Suppressor macrophage treated with lipopolysaccharide for 4 hours (primary cell): ENCODE measurements at places on chromosomes 16 and 17.

GRCh38 chr16:79347277-79347676 is 253.3 kb downstream of the MAF start:
- no peak for DNase-seq

GRCh38 chr17:19940722-19941464 is 36.7 kb downstream of the AKAP10 start:
- DNase-seq, result no peak

DNA sequence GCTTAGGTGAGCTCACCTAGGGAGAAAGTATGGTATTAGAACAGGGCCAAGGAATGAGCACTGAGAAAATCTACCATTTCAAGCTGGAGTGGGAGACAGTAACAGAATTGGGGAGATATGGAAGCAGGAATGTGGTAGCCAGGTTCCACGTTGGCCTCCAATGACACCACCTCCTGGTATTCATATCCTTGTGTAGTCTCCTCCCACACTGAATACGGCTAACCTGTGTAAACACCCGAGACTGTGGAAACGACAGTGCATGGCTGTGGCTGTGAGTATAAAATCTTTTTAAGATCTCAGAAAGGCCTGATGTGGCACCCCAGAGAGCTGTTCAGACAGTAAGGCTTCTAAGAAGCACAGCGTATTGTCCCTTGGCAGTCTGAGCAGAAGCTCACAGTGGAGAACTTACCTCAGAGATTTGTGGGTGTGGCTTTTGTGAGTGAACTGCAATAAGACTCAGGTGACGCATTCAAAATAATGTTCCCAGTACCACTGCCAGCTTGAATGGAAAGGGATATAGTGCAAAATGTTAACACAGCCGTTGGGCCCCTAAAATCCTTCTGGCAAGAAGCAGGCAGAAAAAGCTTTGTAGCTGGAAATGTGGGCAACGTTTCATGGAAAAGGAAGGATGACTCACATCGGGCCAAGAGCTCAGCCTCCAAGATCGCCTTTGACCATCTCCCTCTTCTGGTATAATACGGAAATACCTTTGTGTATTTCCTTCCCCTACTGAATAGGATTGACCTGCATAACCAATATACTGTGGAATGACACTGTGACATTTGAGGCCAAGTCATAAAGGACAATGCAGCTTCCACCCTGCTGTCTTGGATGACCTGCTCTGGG is 14.4 kb downstream of the SDR42E1 start:
- DNase-seq, result peak; percentile 7

- DNase-seq, result no peak
These were observed 136.9 kb downstream of the TMEM132E start for GRCh38 chr17:34716291-34716690.

GRCh38 chr16:73383195-73383987 is 335.5 kb upstream of the ZFHX3 start:
- no peak for DNase-seq

DNA sequence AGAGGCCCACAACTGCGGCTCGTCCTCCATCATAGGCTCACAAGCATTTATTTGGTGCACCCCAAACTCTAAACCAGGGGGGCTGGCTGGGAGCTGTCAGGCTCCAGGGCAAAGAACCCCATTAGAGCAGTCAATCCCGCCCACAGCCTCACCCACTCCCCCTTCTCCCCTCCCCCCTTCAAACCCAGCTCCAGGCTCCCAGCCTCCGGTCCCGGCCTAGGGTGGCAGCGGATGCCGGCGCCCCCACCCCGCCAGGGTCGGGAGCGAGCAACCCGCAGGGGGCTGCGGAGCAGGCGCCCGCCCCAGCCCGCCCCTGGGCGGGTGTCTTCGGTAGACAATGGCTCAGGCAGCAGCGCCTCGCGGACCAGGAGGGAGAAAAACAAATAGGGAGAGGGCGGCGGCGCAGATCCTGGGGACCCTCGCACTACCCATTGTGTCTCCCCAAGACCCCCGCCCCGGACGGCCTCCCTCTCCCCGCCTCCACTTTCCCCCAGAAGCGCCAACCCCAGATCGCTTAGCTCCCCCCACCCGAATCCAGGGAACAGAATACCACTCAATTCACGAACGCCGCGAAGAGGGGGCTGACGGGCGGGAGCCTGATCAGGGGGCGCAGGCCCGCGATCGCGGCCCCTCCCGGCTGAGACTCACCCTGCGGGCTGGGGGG is 572 bp downstream of the FAM171A2 start:
- DNase-seq, result no peak

DNA sequence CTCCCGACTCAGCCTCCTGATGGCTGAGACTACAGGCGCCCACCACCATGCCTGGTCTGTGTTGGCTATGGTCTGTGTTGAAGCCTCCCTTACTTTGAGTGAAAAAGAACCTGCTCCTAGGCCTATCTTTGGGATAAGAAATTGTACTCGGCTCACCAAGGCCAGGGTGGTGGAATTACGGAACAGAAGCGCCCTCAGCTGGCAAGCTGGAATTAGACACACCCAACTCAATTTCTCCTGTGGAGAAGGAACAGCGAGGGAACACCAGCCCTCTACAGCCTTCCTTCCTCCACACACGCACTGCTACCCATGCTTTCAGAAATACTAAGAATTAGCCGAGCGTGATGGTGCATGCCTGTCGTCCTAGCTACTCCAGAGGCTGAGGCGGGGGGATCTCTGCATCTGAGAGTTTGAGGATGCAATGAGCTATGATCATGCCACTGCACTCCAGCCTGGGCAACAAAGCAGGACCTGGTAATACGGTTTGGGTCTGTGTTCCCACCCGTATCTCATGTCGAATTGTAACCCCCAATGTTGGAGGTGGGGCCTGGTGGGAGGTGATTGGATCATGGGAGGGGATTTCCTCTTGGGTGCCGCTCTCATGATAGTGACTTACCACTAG is 40.1 kb upstream of the RBBP6 start:
- peak; percentile 52 for DNase-seq

DNA sequence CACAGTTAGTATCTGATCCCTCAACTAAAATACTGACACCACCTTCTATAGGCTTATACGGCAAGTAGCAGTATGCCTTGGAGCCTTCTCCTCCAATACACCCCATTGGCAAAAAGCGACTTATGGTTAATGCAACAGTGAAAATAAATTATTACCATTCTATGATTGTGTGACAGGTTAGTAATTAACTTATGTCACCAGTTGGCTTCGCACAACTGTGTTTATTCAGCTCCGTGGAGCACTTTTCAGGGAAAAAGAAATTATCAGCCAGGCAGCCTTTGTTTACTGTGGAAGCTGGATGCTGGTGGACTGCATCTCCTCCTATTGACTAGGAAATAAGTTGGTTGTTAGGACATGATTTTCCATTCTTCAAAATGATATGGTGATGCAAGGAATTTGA is 833.8 kb upstream of the RBFOX1 start:
- DNase-seq, result no peak

GRCh38 chr16:81148277-81148676 is 52.1 kb upstream of the GCSH start:
- DNase-seq, result no peak

DNA sequence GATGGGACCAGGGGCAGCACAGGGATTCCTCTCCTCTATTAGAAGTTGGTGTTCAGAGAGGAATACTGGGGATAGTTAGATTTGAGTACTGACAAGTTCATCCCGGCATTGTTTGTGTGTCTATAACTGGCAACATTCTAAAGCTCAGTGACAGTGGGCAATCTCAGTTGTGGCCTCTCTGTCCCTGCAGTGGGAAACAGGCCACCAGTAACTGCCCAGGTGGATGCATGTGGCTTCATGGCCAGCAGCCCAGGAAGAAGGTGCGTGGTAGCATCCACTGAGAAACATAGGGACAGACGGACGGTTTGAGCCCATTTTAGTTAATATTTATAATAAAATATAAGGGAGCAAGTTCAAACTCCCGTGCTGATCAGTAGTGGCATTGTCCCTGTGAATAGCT is 51.5 kb downstream of the B9D1 start:
- no peak for DNase-seq

GRCh38 chr17:56850591-56850990 is 16.6 kb downstream of the DGKE start:
- no peak for DNase-seq

DNA sequence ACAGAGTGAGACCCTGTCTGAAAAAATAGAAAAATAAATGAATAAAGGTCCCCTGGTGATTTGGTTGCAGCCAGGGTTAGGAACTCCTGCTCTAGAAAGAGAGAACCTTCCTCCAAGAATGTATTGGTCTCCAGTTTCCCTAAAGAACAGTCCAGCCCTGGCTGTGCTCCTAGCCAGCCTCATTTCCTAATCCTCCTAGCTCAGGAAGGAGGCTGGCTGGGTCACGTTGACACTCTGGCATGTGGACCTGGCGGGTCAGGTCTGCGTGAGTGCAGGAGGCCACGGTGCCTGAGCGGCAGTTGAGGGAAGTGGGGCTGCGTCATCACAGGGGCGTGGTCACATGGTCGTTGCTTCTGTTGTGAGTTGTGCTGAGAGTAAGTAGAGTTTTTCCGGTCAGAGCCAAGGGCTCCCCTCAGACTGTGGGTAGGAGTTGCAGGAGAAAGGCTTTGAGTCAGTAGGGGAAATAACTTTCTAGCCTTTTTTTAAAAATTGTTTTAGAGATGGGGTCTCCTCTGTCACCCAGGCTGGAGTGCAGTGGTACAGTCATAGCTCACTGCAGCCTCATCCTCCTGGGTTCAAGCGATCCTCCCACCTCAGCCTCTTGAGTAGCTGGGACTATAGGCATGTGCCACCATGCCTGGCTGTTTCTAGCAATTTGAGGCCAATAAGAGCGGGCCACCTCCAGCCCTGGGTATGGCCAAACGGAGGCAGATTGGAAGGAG is 194.0 kb upstream of the CIBAR2 start:
- peak; percentile 91 for DNase-seq

DNA sequence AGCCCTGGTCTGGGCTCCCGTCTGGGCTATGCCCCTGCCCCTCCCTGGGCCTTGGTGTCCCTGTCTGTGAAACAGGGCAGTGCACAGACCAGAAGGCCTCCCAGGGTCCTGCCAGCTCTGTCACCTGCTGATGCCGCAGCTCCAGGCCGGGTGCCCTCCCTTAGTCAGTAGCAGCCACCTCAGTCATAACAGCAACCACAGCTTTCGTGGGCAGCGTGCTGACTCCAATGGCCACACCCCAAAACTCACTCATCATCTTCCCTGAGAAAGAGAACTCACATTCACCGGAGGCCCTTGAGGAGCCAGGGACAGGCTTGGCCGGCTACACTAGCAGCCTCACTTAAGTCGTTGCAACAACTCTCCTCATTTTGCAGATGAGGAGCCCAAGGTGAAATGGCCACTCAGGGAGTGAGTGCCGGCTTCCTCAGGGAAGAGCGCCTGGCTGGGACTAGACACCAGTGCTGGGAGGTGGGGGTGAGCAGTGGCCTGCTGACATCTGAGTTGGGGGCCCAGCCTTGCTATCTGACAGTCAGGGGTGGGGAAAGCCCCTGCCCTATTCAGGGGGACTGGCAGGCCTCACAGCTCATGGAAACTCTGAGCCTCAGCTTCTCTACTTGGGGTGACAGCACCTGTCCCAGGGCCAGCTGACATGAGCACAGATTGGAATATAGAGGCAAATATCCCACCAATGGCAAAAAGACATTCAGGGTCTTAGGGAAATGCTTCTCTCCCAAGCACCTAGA is 22.6 kb downstream of the SLC5A10 start:
- peak; percentile 6 for DNase-seq

DNA sequence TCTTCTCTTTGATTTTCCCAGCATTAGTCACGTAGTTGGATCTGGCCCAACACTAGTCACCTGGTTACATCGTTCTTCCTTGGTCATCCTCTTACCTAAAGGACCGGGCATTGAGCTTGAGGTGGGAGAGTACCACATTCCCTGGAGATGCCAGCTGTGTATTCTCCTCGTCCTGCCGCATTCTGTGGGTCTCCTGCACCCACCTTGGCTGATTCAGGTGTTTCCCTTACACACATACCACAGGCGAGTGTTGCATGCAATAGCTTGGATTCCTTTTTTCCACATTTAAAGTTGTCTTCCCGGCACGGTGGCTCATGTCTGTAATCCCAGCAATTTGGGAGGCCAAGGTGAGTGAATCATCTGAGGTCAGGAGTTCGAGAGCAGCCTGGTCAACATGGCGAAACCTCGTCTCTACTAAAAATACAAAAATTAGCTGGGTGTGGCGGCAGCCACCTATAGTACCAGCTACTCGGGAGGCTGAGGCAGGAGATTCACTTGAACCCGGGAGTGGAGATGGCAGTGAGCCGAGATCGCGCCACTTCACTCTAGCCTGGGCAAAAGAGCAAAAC is 21.6 kb upstream of the CLEC18C start:
- no peak for DNase-seq

GRCh38 chr16:72400257-72401083 is 228.5 kb upstream of the PMFBP1 start:
- DNase-seq, result peak; percentile 67

- DNase-seq, result no peak
These were observed 32.5 kb upstream of the WFIKKN2 start for GRCh38 chr17:50802609-50803571.

DNA sequence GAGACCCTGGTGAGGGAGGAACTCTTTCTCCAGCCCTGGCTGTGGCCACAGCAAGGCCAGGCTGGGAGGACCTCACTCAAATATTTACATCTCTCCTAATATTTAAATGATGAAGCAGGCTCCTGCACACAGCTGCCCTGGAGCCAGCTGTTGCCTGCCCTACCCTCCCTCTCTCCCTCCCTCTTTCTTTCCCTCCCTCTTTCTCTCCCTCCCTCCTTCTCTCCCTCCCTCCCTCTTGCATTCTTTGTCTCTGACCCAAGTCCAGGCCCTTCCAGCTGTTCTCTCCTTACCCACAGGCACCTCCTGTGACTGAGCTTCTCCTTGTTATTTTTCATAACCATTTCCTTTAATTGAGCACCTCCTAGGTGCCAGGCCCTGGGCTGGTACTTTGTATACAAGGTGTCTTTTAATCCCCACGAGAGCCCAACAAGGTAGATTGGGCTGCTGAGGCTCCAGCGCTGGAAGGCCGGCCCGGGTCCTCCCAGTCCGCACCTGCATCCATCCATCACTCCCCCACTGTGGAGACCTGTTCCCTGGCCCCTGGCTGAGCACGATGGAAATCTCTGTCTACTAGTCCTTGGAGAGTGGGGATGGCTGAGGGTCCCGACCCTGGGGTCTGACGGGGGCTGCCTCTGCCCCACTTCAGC is 242.3 kb downstream of the SEC14L1 start:
- DNase-seq, result no peak

DNA sequence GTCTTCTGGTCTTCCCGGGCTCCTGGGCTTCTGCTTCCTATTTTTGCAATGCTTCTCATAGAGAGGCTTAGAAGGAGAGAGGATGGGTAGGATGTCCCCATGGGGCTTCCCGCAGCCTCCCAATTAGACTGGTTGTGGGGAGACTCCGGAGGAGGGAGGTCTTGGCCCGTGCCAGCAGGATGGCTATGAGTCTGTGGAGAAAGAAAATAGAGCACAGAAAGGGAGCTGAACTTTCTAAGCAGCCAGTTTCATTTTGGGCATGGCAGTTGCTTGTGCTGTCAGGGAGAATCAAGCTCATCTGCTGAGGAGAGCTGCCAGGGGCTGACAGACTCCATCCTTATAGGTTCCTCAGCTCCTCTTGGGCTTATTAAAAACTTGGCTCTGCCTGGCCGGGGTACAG is 204.0 kb downstream of the SHISA9 start:
- no peak for DNase-seq

DNA sequence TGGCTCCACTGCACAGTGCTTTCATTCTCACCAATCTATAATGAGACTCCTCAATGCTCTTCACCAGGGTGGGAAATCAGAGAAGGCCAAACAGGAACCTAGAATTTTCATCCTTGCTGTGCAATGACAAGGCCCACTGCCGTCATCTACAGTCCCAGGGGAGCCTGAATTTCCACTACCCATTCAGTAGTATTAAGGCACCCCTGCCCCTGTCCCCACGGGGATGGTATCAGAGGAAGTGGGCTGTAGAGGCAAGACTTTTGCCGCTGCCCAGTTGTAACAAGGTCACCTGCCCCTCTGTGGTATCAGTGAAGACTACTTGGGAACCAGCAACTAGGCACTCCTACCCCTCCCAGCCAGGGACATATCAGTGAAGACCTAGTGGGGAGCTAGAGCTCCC is 104.5 kb downstream of the C16orf78 start:
- DNase-seq, result no peak
